ENCODE measurements at places on chromosomes 3 and 15.

DNA sequence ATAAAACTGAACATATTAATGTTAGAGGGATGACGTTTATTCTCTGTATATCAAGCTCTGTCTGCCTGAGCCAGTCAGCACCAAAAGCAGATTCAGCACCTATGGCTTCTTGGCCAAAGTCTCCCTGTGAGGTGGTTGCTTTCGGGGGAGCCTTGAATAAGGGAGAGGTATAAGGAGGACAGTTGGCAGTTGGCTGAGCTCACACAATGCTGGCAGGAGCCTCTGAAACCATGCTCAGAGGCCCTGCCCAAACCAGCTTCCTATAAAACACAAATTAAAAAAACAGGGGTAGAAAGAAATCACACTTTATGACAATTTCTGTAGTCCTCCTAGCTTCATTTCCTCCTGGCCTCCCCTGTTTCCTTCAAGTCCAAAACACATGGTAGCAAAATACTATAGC, 18.8 kb downstream of the ARHGEF3 start:
- DNase-seq = no peak

DNA sequence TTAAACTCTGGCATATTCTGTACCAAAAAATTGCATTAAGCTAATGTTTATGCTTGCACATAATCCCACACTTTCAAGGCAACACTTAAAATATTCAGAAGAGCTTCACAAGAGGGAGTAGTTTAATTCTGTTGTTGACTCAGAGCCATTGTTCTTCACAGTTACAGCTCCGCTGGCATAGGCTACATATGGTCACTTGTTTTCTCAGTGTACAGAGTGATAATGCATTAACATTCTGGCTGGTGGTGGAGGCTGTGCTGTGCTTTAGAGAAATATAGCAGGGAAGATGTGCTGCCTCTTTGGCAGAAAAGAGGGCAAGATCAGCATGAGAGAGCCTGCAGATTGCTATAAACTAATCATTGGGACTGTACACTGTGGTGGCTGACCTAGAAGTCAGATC, 13.3 kb downstream of the NLGN1 start:
- DNase-seq = peak; percentile 78

DNA sequence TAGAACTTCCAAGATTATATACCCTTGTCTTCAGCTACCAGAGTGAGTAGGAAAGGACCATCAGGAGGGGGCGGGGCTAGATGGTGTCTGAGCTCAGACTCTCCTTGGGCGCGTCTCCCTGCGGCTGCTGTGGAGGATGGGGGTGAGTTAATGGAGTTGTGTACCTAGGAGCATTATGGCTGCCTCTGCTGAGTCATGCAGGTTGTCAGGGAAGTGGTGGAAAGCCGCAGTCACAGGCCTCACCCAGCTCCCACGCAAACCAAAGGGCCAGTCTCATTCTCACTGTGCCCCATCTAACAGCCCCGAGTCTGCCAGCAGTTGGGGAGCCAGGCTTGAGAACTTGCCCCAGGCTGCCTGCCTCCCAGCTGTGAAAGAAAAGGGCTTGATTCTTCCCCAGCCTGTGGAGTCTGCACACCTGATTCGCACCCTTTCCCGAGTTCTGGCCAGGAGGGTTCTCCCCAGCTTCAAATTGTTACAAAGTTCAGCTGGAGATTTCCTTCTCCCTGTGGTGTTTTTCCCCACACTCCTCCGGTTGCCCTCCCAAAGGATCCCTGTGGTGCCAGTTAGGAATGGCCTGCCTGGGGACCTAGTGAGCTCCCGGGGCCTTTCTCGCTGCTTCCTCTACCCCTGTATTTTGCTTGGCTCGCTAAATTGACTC, 143.3 kb downstream of the HCN4 start:
- no peak for DNase-seq

GRCh38 chr3:124939661-124940060, 5.1 kb upstream of the MUC13 start:
- DNase-seq = no peak

DNA sequence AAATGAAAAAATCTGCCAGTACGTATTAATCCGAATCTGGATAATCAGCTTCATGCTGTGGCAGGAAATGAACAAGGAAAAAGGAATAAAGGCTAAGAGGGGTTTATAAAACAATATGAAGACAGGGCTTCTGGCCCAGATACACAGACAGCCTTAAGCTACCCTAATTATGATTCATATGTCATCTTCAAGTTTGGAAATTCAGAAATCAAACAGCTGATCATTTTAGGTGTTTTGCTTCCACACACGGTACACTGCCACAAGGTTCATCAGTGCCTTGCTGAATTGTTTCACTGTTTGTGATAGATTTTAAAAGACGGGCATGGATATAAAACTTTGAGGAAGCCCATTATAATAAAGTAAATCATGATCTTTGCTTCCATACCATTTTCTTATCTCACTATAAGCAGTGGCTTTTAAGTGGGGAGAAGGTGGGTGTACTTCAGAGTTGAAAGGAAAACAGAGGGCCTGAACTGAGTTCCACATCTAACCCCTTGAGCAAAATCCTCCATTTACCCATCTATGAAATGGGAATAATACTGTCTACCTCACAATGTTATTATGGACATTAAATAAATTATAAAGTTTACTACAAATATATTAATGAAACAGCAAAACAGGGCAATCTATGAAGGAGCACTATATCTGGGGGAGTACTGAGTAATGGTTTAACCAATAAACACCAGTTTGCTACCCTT, 15.7 kb downstream of the GTPBP8 start:
- DNase-seq = no peak

- DNase-seq = no peak
Measured at GRCh38 chr3:72336114-72336651, 512.1 kb downstream of the SHQ1 start.

- DNase-seq = no peak
Measured at GRCh38 chr3:28295898-28296490, 52.5 kb upstream of the ZCWPW2 start.

DNA sequence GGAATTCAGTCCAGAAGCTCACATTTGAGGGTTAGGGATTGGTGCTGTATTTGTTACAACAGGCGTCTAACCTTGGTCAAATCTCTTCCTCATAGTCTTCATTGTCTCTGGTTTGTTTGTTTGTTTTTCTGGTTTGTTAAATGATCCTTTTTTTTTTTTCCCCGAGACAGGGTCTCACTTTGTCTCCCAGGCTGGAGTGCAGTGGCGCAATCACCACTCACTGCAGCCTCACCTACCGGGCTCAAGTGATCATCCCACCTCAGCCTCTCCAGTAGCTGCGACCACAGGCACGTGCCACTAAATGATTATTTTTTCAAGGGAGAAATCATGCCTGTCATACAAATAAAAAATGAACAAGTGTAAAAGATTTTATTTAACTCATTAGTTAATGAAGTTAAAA, 14.3 kb upstream of the ADPGK start:
- peak; percentile 12 for DNase-seq

DNA sequence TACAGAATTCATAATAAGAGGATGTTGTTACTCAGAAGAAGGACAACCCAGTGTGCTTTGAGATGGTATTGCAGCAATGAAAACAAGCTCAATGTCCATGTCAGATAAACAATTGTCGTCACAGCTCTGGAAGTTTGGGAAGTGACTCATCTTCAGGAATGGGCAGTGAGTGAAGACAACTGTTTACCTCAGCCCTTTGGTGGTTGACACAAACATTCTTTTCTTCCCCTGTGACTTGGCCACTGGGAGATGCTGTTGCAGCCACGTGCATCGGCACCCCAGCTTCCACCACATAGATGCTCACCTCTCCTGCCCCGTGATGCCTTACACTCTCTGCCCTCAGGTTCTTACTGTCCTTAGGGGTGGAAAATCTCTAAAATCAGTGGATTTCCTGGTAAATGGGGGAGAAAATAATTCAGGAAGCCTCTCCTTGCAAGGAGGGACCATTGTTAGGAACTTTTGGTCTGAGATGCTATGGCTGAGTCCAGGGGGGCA, 114.1 kb upstream of the GALNT15 start:
- DNase-seq = no peak

DNA sequence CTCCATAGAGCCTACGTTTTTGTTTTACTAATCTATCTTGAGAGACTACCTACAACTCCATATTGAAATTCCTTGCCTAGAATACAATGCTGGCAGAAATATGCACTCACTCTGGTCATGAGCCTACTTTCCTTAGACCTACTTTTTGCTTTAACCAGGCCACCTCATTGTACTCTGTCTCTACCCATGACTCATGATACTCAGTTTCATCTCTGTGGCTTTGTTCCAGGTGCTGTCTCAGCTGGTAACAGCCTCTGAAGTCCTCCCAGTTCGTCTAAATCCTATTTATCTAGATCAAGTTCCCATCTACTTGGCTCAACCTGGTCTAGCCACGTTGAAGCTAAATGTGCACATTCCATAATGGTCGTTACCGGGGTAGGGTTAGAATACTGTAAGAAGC, 536.4 kb downstream of the RSL24D1 start:
- no peak for DNase-seq

DNA sequence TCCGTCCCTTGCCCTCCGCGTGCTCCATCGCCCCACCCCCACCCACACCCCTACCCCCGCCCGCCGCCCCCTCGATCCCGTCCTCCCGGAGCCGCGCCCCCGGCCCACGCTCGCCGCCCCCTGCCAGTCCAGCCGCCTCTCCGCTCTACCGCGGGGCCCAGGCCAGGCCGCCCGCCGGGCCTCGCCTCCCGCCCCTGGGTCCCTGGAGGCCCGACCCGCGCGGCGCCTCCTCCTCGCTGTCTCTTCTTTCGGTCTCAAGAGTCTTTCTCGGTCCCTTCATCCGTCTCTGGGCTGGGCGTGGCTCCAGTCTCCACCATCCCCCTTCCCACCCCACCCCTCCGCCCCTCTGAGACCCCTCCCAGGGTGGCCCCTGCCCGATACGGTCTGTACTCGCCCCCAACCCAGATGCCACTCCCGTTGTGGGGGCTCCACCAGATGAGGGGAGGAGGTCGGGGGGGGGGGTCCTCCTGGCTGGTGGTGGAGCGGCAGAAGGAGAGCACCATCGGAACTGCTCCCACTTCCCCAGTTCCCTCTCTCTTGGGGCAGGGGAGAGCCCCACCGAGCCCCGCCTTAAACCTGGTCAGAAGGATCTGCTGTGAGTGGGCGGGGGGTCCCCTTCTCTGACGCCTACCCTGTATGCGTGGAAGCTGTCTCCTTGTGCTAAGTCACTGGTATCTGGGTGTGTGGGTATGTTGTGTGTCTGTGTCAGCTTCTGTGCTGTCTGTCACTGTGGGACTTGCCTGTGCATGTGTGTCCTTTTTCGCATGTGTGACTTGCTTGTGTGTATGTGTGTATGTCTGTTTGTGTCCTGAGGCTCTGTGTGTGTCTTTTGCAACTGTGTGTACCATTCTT, 1.0 kb downstream of the PRKCD start:
- DNase-seq = peak; percentile 43

DNA sequence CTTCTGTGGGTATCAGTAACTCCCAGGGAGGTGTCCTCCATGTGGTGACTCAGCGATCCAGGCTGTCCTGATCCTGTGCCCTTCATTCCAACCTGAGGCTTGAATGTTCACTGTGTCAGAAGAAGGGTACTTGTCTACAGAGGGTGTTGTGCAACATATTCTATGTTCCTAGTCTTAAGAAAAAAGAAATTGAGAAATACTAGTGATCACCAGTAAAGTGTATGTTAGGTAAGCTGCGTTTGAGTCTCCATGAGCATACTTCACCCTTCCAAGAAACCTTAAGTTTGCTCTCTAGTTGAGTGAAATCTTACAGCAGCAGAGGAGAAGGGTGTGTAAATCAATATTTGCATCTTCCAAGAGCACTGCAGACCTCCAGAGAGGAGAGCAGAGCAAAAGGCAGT, 122.2 kb upstream of the SLC24A5 start:
- DNase-seq = no peak

DNA sequence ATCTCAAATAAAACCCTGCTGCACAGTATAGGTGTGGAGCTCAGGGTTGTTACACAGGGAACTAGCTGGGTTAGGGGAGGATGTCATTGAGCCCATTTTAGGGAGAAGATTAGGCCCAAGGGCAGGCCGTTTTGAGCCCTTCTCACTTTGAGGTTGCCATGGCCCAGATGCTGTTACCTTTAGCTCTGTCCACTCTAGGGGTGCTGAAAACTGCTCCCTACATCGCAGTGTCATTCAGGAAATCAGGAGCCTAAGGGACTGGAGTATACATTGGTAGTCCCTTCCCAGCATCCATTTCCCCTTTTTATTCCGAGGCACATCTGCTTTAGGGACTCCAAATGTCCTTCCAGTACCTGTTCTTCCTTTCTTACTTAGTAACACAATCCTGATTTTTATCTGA, 79.0 kb upstream of the SELENOK start:
- DNase-seq = peak; percentile 15

DNA sequence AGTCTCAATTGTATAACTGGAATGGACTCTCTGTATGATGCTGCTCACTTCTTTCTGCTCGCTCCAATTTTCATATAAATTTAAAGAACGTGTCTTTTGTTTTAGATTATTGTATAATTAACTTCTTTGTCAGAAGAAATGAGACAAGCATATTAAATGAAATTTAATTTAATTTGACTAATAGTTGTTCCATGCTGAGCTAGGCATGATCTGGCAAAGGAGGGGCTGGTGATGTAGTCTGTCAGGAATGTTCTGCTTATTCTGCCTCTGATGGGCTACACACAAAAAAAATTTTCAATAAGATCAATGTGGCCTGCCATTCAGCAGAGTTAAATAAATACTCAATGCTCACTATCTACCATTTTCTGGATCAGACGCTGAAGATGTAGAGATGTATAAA, 208.4 kb upstream of the CD96 start:
- DNase-seq = no peak

GRCh38 chr3:72155391-72156064, 370.6 kb upstream of the PROK2 start:
- peak; percentile 75 for DNase-seq

DNA sequence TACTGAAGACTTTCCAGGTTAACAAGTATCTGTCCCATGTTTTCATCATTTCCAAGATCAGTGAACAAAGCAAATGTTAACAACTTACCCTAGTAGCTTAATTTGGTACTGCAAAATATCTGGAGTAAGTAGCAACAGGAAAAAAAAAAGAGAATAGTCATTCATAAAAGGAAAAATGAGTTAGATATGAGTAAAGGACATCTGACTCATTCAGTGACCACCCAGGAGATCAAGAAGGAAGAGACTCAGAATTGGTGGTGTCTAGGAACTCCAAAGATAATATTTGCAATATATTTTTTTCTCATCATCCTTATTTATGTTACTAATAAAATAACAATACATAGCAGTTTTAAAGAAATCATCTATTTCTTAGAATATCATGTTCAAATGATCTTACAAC, 253.8 kb upstream of the COL8A1 start:
- no peak for DNase-seq

GRCh38 chr3:178270838-178271237, 265.4 kb upstream of the KCNMB2 start:
- DNase-seq = no peak

DNA sequence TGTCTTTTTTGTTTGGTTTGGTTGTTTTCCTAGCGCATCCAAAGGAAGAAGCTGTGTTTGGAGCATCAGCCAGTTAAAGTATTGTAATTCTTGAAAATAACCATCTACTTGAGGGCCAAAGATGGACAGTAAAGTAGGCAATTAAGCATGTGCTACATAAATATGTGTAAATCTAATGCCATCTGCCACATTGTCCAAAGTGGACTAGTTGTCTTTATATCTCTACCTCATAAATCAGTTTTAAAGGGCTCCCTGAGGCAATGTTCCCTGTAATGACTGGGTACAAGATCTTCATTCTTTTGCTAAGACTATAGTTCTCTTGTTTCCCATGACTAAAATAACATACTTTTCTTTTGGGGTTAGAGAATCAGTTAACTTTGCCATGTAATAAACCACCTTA, 460.0 kb upstream of the RARB start:
- no peak for DNase-seq

GRCh38 chr3:87318617-87319021, 42.2 kb upstream of the POU1F1 start:
- DNase-seq = peak; percentile 72

GRCh38 chr15:56776839-56777238, 43.5 kb upstream of the ZNF280D start:
- DNase-seq = no peak

All from lung (tissue), 17 donors.